Stimulated activated CD4-positive, alpha-beta T cell treated with anti-CD3 and anti-CD28 coated beads, Interleukin-2, amount 100 ng/mL, for 48 hours (primary cell): ENCODE measurements at places on chromosomes 12 and 14.

- no peak for DNase-seq
These were observed 21.6 kb downstream of the BTG1 start for GRCh38 chr12:92123780-92124688.

- DNase-seq, result no peak
These were observed 151.9 kb upstream of the ATF7IP start for GRCh38 chr12:14213542-14213941.

- no peak for DNase-seq
These were observed 96.3 kb downstream of the SLC15A4 start for GRCh38 chr12:128727461-128727860.

- no peak for DNase-seq
These were observed 42.2 kb downstream of the TPCN1 start for GRCh38 chr12:113263431-113263963.

DNA sequence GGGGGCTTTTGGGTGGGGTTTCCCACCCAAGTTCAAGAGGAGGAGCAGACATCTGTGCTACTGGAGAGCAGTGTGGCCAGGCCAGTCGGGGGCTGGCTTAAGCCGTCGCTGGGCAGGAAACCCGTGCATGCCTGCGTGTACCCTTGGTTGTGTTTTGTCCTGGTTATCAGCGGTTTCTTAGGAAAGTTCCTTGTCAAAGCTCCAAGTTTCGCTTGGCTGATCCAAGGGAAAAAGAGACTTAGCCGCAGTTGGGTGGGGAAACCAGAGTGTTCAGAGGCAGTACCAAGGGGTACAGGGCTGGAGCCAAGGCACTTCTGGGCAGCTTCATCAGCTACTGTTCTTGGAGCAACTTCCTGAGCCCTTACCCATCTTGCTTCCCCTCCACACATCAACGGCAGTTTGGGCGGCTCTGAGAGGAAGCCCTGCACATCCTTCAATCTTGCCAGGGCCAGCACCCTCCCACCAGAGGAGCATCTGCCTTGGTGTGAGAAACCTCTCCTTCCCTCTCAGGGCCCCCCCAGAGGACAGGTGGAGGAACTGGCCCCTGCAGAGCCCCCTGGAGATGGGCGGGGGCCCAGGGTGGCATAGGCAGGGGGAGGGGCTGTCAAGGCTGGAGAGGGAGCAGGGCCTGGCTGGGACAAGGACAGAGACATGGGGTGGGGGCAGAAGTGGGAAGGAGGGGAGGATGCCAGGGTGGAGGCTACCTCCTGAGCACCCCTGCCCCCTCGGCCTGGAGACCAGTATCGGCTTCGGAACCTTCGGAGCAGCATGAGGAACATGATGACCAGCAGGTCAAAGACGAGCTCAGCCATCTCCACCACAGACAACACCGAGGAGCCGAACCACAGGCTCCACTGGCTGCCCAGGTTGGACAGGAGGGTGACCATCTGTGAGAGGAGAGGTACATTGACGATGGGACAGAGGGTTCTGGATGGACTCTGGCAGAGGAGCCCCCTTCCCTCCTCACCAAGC, 5.8 kb upstream of the TNFRSF1A start:
- DNase-seq, result no peak

GRCh38 chr14:85622106-85622505, 92.2 kb downstream of the FLRT2 start:
- no peak for DNase-seq

DNA sequence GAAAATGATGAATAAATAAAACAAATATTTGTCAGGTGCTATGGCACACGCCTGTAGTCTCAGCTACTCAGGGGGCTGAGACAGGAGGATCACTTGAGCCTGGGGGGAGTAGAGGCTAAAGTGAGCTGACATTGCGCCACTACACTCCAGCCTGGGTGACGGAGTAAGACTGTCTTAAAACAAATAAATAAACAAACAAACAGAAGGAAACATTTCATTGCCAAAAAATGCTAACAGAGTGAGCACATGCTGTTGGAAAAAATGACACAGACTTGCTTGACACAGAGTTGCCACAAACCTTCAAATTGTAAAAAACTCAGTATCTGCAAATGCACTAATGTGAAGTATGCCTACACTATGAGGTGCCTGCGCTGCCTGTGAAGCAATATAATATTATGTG, 50.8 kb upstream of the AP4S1 start:
- DNase-seq, result no peak

DNA sequence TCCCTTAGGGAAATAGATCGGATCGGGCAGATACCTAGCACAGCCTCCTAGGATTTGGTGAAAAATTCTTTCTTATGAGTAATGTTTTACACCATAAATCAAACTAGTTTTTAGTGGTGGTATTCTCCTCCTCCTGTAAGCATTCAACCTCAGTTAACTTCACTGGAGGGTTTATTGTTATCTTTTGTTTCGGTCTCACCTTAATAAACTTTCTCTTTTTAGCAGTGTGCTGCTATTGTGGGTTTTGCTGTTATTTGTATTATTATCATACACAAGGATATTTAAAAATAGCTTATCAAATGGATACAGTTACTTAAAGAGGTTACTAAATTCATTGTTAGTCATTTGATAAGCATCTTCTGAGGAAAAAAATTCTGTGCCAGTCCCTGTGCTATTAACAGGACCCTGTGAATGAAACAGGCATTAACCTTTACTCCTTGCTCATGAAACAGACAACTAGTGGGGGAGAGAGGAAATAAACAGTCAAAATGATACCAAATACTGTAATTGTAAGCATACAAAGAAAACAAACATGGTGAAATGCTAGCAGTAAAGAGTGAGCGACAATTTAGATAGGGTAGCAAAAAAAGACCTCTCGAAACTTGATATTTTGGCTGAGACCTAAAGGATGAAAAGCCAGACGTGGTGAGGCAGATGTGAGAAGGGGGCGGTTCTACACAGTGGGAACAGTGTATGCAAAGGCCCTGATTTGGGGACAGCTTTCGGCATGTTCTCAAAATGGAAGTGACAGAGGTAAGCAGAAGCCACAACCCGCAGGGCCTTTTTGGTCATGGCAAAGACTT, 178.7 kb upstream of the SOX5 start:
- DNase-seq, result no peak

DNA sequence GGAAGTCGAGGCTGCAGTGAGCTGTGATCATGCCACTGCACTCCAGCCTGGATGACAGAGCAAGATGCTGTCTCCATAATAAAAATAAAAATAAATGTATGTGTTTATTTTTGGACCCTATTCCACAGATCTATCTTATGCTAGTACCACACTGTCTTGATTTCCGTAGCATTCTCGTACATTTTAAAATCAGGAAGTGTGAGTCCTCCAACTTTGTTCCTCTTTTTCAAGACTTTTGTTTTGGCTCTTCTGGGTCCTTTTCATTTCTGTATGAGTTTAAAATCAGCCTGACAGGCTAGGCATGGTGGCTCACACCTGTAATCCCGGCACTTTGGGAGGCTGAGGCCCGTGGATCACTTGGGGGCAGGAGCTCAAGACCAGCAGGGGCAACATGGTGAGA, 25.8 kb downstream of the DAO start:
- no peak for DNase-seq
